ENCODE measurements at places on chromosomes 13 and 19.

GRCh38 chr19:34974646-34975045, 10.6 kb upstream of the ZNF792 start:
- DNase-seq = no peak

DNA sequence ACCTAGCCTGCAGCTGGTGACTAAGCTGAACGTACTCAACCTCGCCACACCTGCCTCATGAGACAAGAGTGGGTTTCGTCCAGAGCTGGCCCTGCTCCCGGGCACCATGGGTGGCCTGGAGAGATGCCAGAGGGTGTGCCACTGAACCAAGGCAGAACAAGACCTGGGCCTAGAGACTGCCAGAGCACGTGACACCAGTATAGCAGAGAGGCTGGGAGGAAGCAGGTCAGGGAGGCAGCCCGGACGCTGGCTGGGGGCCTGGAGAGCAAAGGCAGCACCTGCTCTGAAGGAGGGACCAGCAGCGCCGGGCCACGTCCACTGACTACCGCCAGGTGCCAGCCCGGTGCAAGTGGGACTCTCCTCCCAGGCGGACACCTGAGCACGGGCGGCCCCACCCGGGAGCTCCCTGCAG, 7.3 kb upstream of the C13orf46 start:
- no peak for DNase-seq

- DNase-seq = no peak
These were observed 858 bp upstream of the USP12 start for GRCh38 chr13:27172495-27172842.

DNA sequence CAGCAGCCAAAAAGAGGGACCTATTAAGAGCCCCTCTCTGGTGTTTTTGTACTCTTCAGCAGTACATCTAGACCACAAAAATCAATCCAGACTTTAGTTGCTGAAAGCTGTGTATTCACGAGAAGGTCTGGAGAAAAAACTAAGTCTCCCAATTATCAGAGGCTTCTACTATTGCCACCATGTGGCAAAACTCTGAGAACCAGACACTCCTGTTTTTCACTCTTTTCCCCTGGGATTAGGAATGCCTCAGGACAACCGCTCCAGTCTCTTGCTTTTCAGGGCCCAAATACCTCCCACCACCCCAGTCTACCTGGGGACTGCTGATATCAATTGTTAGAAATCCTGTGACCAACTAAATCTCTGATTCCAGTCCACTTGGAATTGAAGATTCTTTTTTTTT, 30.1 kb upstream of the OBI1 start:
- no peak for DNase-seq

DNA sequence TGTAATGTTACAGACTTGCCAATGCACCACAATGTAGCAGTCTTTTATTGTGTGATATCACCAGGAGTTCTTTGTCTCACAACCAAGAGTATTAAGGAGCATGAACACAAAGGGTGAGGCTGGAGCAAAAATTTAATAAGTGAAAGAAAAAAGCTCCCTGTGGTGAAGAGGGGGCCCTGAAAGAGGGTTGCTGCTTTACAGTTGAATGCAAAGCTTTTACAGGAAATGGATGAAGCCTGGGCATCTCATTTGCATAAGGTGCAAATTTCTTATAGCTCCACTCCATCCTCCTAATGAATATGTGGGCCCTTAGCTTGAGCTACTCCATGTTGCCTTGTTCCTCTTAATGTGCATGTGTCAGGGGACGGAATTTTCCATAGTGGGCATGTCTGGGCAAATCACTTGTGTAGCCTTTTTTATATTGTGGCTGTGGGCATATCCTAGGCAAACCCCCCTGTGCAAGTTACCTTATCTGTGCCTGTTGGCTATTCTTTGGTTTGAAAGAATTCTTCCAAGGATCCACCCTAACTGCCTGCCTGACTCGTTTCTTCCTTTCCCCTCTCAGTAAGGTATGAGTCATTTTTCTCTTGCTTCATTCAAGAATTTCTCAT, 45.3 kb upstream of the TRPC4 start:
- no peak for DNase-seq

GRCh38 chr13:61901946-61902541, 486.4 kb upstream of the PCDH20 start:
- DNase-seq = no peak

DNA sequence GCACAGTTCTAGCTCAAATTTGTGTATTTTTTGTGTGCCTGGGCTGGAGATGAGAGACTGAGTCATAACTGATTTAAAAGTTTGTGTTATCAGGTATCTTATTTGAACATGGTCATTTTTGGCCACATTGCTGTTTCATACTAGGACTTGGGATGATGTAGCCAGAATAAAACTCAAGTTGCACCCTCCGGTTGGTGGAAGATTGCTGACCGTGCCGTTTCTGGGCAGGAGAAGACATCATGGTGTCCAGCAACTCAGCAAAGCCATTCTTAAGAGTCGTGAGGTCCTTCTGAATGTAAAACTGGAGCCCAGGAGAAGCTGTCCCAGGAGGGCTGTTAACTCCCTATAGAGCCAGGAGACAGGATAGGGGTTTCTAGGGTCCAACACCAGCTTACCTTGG, 7.6 kb downstream of the CEBPG start:
- DNase-seq = no peak

DNA sequence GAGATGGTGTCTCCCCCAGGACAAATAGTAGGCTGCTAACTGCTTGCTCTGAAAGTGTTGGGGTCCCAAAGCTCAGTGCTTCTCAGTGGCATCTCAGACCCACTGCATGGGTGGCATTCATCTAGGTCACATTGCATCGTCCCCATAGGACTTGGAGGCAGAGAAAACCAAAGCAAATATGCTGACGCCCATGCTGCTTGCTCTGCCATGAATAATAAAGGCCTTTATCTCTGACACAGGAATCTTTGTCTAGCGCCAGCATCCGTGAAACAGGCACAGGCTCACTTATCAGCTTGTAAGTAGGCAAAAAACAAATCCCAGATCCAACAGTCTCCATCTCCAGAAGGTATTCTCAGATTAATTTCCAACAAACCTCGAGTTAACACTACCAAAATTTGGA, 18.9 kb upstream of the IPO5 start:
- DNase-seq = no peak

DNA sequence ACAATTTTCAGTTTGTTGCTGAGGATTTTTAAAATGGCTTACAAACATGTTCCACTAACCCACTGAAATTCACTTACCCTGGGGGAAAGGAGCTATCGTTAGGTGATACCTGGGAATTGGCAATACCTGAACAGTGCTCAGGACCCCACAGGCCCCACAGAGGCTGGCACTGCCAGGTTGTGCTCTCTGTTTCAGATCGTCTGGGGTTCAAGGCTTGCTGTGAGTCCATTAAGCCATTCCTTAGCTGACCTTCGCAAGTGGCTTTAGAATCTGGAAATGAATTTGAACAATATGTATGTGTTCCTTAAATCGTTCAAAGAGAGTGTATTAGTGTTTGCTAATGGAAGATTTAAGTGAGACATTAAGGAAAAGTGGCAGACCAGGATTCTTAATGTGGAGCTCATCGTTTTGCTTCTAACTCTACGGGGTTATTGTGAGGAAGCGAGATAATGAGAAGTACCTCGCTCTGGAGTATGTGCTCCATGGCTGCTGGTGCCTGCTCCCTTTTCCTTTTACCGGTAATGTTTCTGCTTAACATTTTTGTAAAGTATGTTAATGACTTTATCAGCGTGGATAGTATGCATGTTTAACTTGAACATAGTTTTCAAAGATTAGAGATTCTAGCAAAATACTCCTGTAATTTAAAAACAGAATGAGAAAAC, 13.6 kb downstream of the KLF5 start:
- no peak for DNase-seq

GRCh38 chr19:7408251-7408650, 59.5 kb downstream of the ARHGEF18 start:
- no peak for DNase-seq

DNA sequence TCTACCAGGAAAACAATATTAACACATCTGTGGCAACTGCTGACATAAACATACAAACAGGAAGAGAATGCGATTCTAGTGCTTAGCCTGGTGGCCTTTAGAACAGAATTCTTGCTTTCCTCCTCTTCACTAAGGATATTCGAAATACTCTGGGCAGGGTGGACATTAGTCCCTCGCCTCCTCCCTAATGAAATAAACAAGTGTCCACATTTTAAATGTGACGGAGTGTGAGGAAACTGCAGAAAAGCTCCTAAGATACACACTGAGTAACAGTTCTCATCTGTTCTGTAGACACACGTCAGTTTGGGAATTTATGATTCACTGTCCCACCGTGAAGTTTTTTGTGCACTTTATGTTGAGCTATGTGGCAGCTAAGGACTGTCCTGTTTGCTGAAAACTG, 639 bp downstream of the STARD13 start:
- DNase-seq = no peak

GRCh38 chr19:53394974-53395839, at the start of gene ZNF765:
Gene ZNF765 (plus strand): TSS chr19:53395149. CDS start chr19:53398016, 2,867 bp downstream.
- peak; percentile 23 for DNase-seq

DNA sequence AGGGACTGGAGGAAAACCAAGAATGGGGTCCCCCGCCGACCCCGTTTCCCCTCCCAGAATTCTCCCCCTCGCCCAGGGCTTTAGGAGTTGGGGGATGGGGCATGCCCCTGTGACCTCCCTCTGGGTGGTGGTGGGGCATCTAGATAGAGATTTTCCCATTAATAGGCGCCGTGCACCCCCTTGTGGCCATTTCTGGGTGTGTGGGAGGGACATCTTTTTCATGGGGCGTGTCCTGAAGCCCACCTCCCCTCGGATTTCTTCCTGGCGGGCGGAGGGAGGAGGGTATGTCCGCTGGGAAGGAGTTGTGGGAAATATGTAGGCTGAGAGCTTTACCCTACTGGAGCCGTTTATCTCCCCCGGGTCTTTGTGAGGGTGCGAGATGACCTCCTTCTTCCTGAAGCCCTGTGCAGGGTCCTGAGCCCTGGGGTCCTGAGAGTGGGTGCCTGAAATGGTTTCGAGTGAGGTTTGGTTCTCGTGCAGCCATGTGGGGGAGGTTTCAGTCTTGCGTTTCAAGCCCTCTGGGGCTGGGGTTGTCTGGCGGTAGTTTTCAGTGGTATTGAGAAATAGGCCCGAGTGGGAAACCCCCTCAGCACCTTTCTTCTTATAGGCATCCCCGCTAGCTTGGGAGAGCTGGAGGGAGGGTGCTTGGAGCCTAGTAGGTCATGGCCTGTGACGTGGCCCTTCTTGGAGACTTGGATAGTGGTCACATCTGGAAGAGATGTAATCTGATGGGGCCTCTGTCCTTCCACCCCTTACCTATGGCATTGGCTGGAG, 1.0 kb downstream of the PRMT1 start:
- no peak for DNase-seq

DNA sequence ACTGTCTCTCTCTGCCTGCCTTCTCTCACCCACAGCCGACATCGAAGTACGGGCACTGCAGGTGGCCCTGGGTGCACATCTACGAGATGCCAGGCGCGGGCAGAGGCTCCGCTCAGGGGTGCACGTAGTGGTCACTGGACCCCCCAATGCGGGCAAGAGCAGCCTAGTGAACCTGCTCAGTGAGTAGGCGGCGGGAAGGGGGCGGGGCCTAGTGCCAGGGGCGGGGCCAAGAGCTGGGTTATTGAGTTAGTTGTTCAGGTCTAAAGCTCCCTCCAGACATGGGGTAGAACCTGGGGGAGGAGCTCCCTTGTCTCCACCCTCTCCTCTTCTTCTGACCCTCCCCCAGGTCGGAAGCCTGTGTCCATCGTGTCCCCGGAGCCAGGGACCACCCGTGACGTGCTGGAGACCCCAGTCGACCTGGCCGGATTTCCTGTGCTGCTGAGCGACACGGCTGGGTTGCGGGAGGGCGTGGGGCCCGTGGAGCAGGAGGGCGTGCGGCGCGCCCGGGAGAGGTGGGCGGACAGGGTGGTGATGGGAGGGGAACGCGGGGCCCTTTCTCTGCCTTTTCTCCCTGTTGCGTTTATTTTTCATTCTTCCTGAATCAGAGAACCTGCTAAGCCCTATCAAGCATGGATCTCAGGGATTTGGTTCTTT, 1.9 kb downstream of the GTPBP3 start:
- no peak for DNase-seq

DNA sequence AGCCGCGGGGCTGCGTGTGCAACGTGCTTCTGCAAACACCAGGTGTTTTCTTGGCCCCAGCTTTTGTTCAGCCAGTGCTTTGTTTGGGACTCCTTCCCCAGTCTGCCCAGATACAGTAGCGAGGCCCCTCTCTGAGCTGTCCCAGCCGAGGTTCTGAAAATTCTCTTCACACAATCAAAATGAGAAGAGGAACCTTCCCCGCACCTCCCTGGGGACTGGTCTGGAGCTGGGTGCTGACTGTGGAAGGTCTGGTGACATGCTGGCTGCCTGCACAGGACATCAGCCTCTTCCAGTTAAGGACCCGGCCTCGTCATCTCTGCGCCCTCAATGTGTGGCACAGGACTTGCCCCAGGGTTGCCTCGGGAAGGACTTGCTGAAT, 4.2 kb downstream of the ATP4A start:
- no peak for DNase-seq

GRCh38 chr13:27076421-27076820, 95.2 kb downstream of the USP12 start:
- DNase-seq = no peak

- no peak for DNase-seq
These were observed 12.1 kb upstream of the FKRP start for GRCh38 chr19:46733690-46734292.

DNA sequence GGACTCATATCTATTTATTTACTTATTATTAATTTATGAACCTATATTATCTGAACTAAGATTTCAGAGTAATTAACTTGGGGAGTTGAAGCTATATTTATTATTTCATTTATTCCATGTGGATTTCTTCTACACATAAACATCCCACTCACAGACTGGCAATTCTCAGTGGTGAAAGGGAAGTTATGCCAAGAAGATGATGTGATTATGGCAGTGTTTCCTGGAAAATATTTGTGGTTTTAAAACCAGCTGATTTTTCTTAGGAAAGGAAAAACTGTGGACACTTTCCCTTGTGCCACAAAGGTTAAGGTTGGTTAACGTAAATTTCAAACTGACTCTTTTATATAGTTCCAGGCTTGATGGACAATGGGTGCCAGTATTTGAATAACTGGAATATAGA, 513.1 kb downstream of the SLITRK6 start:
- DNase-seq = no peak

- DNase-seq = no peak
These were observed 13.9 kb upstream of the HS6ST3 start for GRCh38 chr13:96075953-96076543.

GRCh38 chr19:8387688-8388611, 2.2 kb upstream of the RAB11B start:
- no peak for DNase-seq

DNA sequence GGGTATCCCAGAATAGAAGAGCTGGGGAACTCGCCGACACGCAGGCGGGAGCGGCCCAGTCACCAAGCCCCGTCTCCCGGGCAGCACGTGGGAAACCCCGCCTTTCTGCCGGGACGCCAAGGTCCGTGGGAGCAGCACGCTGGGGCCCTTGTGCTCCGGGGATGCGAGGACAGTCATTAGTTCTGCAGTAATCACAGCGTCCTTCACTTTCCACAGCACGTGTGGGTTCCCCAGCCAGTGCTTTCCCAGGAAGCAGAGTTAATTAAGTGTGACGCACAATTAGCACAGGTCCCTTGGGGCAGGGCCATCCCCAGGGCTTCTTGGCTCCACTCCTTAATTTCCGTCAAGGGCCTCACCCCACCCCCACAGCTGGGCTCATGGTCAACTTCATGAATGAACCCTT, 64.3 kb upstream of the C13orf46 start:
- no peak for DNase-seq

GRCh38 chr13:96238861-96239260, 149.0 kb downstream of the HS6ST3 start:
- no peak for DNase-seq
